Effector memory CD8-positive, alpha-beta T cell (primary cell): ENCODE measurements at places on chromosomes 1 and 21.
A peak's percentile ranks its signal among the peaks of the same experiment; 100 is the strongest.

DNA sequence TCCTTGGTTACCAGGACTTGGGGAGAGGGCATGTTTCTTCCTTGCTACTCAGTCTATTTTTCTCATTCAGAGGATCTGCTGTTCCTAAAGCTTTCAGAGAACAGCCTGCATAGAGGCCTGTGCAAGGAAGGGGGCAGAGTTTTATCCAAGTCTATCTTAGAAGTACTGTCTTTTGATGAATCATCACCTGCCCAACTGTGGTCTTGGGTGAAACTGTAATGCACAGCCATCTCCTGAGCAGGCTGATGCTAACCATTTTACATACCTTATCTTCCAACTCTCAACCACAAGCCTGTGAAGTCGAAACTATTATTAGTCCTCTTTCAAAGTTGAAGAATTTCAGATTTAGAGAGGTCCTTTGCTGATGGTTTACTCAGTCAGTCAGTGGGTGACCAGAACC, 368.0 kb downstream of the HHAT start:
- no peak for DNase-seq

GRCh38 chr1:154352581-154353459, 27.5 kb downstream of the ATP8B2 start:
- no peak for DNase-seq

DNA sequence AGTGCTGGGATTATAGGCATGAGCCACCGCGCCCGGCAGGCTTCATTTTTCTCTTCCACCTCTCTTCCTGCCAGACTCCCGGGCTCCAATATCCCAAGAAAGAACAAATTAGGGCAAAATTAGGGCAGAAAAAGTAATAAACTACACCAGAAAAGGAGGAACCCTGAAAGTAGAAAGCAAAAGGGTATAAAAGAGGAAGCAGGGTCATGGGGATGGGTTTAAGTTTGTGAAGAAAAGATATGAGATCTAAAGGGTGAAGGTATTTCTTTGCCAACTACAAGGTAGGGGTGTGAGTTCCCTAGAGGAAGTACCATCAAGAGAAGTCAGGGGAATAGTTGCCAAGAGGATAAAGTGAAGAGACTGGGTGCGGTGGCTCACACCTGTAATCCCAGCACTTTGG, 9.9 kb downstream of the PTPN22 start:
- DNase-seq: no peak

- DNase-seq: peak; percentile 50
These were observed 11.2 kb downstream of the MEF2D start for GRCh38 chr1:156489166-156489934.

DNA sequence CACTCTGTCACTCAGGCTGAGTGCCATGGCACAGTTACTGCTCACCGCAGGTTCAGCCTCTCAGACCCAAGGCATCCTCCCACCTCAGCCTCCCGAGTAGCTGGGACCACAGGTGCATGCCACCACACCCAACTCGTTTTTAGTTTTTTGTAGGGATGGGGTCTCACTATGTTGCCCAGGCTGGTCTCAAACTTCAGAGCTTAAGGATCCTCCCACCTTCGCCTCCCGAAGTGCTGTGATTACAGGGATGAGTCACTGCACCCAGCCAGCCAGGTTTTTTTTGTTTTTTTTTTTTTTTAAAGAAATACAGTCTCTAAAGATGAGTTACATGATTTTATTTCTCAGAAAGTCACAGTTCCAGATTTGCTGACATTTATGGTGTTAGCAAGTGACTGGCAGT, 29.0 kb downstream of the BACE2 start:
- DNase-seq: no peak

- no peak for DNase-seq
These were observed 40.4 kb upstream of the KCNH1 start for GRCh38 chr1:211174375-211174774.

GRCh38 chr1:104760017-104760416, 1010.3 kb downstream of the AMY1C start:
- no peak for DNase-seq

DNA sequence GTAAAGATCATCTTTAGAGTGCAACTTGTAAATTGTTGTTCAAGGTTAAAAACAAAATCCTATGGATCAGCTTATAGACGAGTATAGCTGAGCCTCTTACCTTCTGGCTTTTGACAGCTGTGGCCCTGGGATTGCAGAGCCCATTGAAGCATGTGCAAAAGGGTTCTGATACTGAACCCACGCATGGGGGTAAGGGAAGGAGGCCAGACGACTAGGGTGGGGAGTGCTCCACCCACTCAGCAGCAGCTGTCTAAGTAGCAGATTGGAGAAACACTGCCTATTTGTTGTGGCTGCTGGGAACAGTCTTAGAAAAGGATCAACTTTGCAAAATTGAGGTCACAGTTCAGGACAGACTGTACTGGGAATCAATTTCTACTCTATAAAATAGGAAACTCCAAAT, 16.1 kb downstream of the CD101 start:
- DNase-seq: no peak

GRCh38 chr1:176854758-176855745, 309.5 kb downstream of the ASTN1 start:
- no peak for DNase-seq

GRCh38 chr1:64790832-64791487, 46.1 kb downstream of the RAVER2 start:
- DNase-seq: no peak

- no peak for DNase-seq
These were observed 43.0 kb upstream of the ADAMTS1 start for GRCh38 chr21:26888256-26888655.

GRCh38 chr21:44815225-44815624, 2.6 kb downstream of the SUMO3 start:
- DNase-seq: no peak

DNA sequence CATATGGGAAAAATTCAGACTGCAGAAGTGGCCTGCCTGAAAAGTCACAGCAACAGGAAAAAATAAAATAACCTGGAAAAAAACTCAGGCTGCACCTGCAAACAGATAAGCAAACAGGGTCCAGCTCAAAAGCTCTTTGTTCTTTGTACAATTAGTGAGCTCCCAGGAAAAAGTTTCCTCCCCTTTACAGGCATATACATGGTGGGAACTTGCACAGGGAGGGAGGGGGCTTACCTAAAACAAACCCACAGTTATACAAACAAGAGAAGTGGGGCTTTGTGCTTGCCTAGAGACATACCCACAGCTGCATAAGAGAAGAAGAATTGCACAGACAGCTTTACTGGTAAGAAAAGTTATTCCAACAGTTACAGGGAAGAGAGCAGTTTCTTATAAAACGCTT, 31.7 kb upstream of the COG2 start:
- no peak for DNase-seq

GRCh38 chr1:170662561-170663403, 1.1 kb upstream of the PRRX1 start:
- no peak for DNase-seq

GRCh38 chr1:193516755-193517388, 330.5 kb upstream of the B3GALT2 start:
- no peak for DNase-seq

GRCh38 chr1:233518344-233518743, 95.6 kb upstream of the KCNK1 start:
- no peak for DNase-seq

DNA sequence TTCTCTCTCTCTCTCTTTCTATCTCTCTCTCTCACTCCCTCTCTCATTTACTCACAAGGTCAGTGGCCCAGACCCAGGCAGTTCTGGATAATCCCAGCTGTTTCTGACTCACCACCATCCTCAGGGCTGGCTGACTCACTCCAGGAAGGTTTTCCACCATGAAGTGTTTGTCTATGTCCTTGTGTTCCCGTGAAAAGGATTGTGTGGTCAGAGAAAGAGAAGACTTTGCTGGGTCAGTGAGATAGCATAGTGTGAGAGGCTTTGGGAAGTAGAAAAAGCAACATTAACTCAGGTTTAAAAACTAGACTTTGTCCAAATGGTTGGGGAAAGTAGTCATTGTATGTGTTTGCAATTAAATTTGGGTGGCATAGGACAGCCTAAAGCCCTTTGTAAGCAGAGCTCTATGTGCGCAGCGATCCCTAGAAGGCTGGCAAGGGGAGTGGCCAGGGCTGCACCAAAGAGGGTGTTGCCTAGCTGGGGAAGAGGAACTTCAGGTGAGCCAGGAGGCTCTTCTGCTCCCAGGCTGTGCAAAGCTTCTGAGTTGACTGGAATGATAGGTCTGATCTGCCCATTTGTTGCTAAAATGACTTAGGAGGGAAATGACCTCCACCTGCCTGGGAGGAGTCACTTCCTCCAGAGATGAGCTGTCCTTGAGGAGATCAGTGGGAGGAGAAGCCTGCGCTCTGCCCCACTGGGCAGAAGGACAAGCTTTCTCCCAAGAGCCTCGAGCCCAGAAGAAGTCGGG, 4.9 kb upstream of the CAPN2 start:
- DNase-seq: no peak

- DNase-seq: no peak
These were observed 21.3 kb upstream of the FCRL2 start for GRCh38 chr1:157798211-157798610.

DNA sequence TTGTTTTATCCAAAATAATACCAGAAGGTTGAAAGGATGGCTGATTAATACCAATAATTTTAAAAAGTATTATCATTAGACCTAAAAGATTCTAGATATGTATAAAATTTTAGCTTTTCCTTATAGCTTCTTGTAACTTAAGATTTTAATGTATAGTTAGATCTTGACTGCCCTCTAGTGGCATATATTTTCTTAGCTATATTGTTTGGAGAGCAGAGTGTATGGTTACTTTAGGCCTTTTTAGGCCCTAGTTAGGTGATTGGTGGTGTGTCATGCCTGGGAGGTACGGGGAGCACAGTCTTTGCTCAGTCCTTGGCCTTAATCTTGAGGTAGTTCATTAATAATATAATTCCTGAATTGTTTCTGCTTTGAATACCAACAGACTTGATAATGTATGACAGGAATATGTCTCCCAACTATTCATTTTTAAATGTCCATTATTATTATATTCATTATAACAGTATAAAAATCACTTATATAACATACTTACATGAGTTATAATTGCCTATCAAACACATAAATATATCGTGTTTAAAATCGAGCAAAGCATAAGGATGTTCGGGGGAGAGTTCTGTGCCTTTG, 328.4 kb downstream of the ZP4 start:
- DNase-seq: no peak

- DNase-seq: no peak
These were observed 1.3 kb upstream of the FALEC start for GRCh38 chr1:150514260-150514659.

GRCh38 chr1:64356636-64357256, 113.2 kb upstream of the CACHD1 start:
- no peak for DNase-seq

DNA sequence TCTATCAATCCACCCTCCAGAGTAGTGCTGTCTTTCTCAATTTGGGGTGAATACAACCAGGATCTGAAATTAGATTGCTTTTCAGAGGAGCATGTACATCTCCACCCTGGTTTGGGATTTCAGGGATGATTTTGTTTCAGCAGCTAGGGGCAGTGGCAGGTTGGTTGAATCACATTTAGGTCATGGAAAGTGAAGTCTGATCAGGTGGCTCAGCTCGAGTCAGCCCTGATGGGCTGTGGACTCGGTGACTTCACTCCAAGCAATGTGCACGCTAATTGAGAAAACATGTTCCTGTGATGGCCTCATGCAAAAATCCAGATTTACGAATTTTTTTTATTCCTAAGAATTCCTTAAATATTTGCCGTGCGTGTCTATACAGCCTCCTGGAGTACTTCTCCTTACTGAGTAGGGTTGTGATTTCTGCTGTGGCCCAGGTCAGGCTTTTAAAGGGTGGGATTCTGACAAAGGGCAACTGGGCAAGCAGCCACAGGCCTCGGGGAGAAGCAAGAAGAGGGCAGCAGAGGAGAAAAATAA, 7.5 kb downstream of the NGF start:
- no peak for DNase-seq

GRCh38 chr1:177306981-177307380, 136.2 kb downstream of the BRINP2 start:
- no peak for DNase-seq

DNA sequence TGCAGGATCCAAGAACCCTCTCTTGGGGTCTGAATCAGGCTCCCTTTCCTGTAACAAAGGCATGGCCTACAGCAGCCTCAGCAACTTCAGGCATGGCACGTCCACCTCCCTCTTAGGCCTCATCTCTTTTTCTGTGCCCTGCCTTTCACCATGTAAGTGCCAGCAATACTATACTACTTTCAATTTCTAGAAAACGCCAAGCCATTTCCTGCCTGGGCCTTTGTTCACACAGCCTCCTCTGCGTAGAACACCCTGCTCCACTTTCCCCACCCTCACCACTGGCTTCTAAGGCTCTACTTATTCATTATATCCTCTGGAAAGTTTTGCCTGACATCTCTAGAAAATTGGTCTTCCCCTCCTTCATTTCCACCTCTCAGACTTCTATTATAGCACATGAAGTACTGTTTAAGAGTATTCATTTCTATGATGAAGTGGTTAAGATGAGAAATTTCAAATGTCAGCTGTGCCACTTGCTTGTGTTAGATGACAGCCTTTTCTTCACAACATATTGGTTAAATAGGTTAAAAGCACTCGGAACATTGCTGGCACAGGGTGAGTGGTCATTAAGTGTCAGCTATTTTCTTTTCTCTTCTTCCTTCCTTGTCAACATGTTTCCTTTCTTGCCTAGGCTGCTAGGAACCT, 41.6 kb upstream of the VWA5B1 start:
- DNase-seq: peak; percentile 17

- DNase-seq: no peak
These were observed 325.6 kb downstream of the RRAGC start for GRCh38 chr1:38533772-38534472.

DNA sequence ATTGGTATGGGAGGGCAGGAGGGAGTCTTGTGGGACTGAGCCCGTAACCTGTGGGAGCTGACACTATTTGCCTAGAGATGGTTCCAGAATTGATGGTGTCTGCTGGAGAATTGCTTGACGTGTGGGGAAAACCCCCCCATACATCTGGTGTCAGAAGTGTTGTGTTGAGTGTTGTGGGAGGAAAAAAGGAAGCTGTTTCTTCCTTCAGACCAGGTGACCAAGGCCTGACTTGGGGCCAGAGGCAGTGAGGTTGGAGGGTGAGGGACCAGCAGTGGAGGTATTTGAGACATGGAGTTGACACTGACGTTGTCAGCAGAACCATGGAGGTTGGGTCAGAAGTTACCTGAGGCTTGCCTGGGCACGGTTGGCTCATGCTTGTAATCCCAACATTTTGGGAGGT, 8.3 kb downstream of the SHISAL2A start:
- no peak for DNase-seq

- no peak for DNase-seq
These were observed 26.6 kb downstream of the PROK1 start for GRCh38 chr1:110477445-110477957.

DNA sequence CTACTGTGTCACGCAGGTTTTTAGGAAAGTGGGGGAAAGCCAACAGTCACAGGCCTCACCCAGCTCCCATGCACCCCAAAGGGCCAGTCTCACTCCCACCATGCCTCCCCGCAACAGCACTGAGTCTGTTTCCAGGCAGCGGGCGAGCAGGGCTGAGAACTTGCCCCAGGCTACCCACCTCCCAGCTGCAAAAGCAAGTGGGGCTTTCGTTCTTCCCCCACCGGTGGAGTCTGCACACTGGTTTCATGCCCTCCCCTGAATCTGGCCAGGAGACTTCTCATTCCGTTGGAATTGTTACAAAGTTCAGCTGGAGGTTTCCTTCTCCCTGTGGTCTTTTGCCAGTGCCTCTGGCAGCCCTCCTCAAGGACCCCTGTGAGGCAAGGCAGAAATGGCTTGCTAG, 53.6 kb upstream of the KCNJ15 start:
- DNase-seq: no peak

GRCh38 chr1:204528241-204528640, 12.0 kb downstream of the MDM4 start:
- DNase-seq: no peak
